ENCODE measurements at places on chromosomes 13 and 19.

GRCh38 chr13:44013758-44014291 is 134.1 kb downstream of the LACC1 start:
- DNase-seq: peak; percentile 30

GRCh38 chr19:50328224-50328872 is 829 bp downstream of the KCNC3 start:
- DNase-seq: no peak

GRCh38 chr19:16605115-16605514 is 22.9 kb downstream of the MED26 start:
- DNase-seq: no peak

DNA sequence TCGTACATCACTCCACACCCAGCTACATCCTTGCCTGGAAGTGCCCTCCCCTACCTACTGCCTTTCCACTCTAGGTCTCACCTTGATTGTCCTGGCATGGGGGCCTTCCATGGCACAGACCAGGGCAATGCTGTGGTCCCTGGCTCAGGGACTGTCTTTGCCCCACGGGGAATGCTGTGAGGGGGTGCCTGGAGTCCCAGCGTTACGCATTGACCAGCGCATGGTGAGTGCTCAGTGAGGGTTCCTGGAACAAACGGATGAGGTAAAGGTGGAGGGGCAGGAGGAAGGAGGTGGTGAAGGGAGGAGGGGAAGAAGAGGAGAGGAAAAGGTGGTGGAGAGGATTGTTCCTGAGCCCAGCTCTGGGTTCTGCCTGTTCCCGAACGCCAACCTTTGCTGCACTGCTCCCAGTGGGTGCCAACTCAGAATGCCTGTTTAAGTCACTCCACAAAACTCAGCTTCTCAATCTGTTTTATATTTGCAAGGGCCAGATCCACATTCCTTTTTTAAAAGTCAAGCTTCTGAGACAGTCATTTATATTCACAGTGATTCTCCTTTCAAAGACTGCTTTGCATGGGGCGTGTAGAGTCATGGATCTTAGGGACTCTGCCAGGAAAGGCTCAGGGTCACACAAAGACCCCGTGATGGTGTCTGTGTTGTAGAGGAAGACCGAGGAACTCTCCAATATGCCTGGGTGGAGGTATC is 40.8 kb downstream of the CHST8 start:
- no peak for DNase-seq

- no peak for DNase-seq
These were observed 20.6 kb downstream of the ELAVL3 start for GRCh38 chr19:11460207-11460606.

DNA sequence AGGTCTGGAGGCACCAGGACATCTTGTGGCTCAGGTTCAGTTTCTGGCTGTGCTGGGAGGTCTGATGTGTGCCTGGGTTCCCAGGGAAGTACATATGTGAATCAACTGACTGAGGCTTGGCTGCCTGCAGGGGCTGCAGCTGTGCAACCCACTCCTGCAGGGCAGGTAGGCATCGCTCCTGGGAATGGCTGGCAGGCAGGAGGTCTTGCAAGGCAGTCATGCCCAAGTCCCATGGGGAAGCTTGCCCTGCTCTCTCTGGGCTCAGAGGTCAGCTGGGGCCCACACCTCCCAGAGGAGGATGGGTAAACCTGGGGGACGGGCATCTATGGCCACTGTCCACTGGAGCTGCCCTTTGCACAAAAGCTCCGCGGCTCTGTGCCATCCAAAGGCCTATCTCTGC is 1141.8 kb downstream of the SLITRK1 start:
- DNase-seq: no peak

DNA sequence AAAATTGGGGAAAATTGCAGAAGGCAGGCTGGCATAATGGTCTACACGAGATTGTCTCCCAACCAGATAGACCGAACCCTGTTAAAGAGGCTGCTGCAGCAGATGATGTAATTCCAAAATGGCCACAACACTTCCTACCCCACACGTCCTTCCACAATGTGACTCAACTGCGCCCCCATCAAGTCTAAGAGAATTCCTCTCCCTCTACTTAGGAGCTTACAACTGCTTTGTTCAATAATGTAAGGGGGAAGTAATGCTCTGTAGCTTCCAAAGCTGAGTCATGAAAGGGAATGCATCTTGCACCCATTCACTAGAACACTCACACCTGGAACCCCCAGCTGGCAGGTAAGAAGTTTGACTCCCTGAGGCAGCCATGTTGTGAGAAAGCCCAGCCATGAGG is 117.8 kb upstream of the IRS2 start:
- peak; percentile 59 for DNase-seq

DNA sequence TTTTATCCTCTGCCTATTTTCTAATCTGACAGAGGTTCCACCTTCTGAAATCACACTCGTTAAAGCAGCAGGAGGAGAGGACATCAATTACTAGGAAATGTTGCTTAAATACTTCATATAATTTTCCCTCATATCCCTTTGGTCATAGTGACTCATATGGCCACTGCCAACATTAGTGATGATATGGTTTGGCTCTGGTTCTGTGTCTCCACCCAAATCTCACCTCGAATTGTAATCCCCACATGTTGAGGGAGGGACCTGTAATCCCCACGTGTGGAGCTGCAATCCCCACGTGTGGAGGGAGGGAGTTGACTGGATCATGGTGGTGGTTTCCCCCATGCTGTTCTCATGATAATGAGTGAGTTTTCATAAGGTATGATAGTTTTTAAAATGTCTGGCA is 618.4 kb upstream of the SLITRK5 start:
- peak; percentile 7 for DNase-seq

DNA sequence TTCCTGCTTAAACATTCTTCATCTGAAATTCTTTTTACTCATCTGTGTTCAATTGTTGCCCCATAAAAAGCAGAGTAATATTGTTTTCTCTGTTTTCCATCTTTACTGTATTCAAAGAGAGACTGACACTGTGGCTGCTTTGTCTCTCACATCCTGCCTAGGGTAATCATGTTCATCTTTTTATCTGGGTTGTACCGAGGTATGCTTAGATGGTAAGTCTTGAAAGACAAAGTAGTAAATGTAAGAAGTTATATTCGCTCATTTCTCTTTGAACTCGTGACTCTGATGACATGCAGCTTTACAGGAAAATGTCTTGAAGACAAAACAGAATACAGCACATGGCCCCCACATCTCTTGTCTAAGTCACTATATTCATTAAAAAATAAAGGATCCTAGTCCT is 20.0 kb upstream of the CYSLTR2 start:
- DNase-seq: no peak

DNA sequence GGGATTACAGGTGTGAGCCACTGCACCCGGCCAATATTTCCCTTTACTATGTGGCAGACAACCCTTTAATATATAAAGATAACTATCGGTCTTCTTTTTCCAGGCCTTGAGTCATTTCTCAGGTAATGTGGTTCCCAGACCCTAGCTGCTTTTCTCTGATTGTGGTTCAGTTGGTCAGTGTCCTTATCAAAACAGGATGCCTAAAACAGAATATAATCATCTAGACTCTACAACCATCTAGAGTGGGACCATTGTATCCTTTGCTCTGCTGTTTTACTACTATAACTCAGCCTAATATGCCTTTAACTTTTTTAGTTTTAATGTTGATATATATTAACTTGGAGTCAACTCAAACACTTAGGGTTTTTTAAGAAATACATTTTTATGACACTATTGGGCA is 30.0 kb upstream of the HMGB1 start:
- no peak for DNase-seq

DNA sequence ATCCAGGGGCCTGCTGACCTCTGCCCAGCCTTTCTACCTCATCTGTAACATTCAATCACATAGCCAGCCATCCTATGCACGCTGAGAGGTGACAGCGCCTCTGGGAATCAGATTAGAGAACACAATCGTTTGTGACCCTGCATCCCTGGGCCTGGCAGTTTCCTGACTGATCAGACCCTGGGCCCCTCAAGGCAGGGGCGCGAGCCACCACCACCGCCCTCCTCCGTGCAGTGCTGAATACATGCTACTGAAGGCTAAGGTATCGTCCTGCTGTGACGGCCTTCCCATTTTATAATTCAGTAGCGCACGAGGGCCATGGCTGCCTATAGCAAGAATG is 1.3 kb downstream of the TMTC4 start:
- DNase-seq: no peak

GRCh38 chr19:21584537-21584936 is 79.1 kb downstream of the ZNF429 start:
- DNase-seq: no peak

GRCh38 chr13:44489751-44490150 is 86.4 kb downstream of the TSC22D1 start:
- no peak for DNase-seq

- no peak for DNase-seq
These were observed 44.6 kb downstream of the GJA3 start for GRCh38 chr13:20116213-20116612.

DNA sequence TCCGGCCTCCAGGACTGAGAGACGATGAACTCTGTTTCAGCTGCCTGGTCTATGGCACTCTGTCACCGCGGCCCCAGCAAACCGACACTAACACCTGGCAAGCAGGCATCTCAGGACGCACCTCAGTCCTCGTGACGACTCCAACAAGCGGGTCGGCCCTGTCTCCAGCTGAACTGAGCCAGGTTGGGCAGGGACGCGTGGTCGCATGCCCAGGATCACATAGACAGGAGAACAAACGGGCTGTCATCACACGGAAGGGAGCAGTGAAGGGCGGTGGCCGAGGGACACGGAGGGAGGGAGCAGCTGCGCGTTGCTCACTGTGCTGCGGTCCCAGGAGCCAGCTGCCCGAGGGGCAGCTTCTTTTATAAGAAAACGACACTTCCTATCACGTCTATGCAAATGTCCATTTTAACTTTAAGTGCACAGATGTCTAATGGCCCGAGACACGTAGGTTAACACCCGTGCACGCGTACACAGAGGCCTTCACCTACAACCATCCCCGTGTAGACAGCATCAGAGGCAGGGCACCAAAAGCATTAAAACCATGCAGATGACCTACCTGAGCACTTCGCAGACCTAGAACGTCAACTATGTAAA is 8.9 kb downstream of the SGTA start:
- DNase-seq: no peak

DNA sequence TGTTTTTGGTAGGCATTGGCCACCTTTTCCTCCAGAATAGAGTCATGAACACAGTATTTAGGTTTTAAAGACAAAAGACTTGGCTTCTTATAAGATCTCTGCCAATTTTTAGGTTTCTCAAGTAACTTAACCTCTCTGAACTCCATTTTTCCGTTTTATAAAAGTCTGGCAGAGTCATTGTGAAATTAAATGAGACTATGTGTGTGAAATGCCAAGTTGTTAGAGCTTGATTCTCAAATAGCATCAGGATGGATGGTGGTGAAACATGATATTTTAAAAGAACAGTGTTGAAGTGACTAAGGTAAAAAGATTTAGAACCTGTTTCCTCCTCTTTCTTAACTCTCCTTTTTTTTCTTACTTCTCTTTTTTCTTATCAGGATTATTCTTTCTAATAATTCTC is 617.7 kb upstream of the SLITRK1 start:
- no peak for DNase-seq

DNA sequence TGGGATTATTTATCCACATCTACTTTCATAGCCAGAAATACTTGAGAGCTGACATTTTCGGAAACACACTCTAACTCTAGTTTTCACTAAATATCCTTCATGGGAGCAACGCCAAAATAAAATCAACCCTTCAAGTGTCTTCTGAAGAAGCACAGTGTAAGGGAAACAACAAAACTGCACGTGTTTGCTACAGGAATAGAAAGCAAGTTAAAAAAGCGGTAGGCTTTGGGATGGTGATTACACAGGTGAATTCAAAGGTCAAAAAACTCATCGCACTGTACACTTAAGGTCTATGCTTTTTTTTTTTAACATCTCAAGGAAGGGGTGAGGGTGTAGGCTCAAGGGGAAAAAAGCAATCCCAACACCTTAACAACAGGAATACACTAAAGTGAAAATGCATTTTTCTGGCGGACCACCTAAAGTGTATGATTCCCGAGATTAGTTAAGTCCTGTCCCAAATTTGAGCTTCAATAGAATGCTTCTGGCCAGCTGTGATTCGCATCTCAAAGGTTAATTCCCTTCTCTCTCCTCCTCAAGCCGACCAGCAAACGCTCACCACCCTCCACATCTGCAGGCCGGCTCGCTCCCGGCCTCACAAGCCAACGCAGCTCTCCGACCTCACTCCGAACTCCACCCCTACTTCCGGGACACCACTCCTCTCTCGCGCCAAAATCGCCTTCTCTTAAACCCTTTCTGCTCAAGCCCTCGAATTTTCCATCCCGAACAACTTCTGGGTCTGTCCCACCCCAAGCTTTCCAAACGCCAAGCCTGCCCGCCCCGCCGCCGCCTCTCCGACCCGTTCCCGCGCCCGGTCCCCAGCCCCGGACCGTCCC is 1.1 kb downstream of the ARGLU1 start:
- peak; percentile 46 for DNase-seq

DNA sequence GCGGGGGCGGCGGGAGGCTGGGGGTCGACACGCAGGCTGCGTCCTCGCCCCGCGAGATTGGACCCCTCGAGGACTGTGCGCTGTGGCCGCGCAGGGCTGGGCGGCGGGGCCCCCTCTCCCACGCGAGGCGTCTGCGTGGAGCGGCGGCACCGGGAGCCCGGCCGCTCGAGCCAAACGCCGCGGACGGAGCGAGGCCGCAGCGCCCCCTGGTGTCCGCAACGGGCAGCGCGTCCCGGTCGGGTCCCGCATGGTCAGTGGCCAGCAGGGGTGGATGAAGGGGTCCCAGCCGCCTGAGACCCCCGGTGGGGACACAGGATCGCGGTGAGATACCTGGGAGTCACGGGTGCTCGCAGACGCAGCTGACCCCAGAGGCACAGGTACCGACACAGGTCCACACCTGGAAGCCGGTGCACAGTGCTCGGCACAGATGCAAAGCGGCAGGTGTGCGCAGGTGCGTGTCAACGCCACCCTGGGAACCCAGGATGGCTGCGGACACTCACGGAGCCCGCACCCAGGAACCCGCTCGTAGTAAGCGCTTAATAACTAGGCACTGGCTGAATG is 2.1 kb upstream of the CIRBP start:
- DNase-seq: no peak

GRCh38 chr19:29001141-29001581 is 211.8 kb downstream of the UQCRFS1 start:
- DNase-seq: no peak

DNA sequence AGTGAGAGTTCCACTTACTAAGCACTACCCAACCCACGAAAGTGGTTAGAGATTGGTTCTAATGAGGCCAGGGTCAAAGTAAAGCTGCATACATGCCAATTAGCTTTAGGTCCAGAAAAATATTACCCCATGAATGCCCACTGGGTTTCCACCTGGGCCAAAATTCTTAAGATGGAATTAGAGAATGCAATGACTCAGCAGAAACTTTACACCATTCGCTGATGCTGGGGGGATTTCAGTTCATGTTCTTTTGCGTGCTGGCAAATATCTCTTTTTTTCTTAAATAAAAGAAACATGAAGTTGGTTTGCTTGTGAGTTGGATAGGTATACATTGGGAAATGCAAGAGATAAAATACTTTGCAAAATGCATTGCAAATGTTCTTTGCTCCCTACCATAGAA is 715.3 kb upstream of the MIR17HG start:
- DNase-seq: no peak

DNA sequence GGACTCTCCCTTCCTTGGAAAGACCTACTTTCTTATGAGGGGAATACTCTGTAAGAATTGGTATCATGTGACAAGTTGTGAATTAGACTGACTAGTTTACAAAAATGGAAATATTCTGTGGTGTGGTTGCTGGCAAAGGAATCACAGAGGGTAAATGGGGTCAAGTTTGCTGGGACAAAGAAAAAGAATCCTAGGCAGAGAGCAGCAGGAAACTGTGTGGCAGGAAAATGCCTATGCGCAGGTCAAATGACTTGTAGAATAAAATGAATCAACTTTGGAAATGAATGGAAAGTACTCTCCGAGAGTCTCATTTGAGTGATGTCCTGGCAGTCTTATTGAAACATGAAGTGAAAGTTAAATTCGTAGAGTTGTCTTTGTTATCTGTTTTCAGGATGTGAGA is 1250.7 kb downstream of the UQCRFS1 start:
- DNase-seq: no peak

- peak; percentile 43 for DNase-seq
These were observed 108.2 kb upstream of the WASF3 start for GRCh38 chr13:26449063-26449848.
